Fibroblast of lung (primary cell): ENCODE measurements at places on chromosomes 7 and 10. TPM values are rescaled to one million over a fixed set of nuclear protein-coding genes. Genes with fewer than 3 reads are reported as not detected.

- DNase-seq: no peak
- no peaks in the 10 kb centered on the region for H3K4me1 ChIP-seq
- H3K27me3 ChIP-seq: peaks cover 11% of the 10 kb centered on the region
- H3K27ac ChIP-seq: no peak overlapping the region
These were observed 25.6 kb upstream of the GRID1 start for GRCh38 chr10:86391986-86392722.

- DNase-seq: no peak
- H3K27me3 ChIP-seq: no peaks in the 10 kb centered on the region
- H3K4me1 ChIP-seq: peaks cover 3% of the 10 kb centered on the region
- no peak overlapping the region for H3K27ac ChIP-seq
These were observed 390.0 kb downstream of the EXOC4 start for GRCh38 chr7:133642907-133643306.

GRCh38 chr10:69410487-69410886 is 6.2 kb downstream of the TACR2 start:
- H3K27ac ChIP-seq: no peak overlapping the region
- peaks cover 5% of the 10 kb centered on the region for H3K4me1 ChIP-seq
- H3K36me3 ChIP-seq: no peaks in the 10 kb centered on the region
- H3K4me3 ChIP-seq: no peak overlapping the region

DNA sequence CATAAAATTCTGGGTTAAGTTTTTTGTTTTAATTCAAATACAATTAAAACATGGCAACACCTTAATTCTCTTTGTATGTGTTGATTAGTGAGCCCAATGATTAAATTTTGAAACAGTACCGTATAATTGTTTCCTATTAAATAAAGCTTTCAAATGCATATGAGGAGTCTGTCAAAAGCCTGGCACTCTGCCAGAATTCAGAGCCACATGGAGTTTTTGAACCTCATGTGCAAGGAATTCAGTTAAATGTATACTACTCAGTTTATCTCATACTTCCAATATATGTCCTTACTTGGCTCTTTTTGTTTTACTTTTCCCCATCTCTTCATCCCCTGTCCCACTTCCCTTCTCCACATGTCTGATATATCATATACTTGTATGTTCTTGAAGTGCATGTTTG is 165.6 kb upstream of the FAM3C start:
- H3K27ac ChIP-seq: no peak overlapping the region
- H3K36me3 ChIP-seq: no peaks in the 10 kb centered on the region
- H3K4me3 ChIP-seq: no peak overlapping the region

GRCh38 chr7:98617051-98617959 is at the start of gene NPTX2:
Gene NPTX2 (plus strand): TSS chr7:98617285. CDS start chr7:98617462, 177 bp downstream.
- no peaks in the 10 kb centered on the region for H3K36me3 ChIP-seq
- DNase-seq: no peak
- H3K4me1 ChIP-seq: no peaks in the 10 kb centered on the region
- H3K4me3 ChIP-seq: no peak within 1 kb of the TSS

DNA sequence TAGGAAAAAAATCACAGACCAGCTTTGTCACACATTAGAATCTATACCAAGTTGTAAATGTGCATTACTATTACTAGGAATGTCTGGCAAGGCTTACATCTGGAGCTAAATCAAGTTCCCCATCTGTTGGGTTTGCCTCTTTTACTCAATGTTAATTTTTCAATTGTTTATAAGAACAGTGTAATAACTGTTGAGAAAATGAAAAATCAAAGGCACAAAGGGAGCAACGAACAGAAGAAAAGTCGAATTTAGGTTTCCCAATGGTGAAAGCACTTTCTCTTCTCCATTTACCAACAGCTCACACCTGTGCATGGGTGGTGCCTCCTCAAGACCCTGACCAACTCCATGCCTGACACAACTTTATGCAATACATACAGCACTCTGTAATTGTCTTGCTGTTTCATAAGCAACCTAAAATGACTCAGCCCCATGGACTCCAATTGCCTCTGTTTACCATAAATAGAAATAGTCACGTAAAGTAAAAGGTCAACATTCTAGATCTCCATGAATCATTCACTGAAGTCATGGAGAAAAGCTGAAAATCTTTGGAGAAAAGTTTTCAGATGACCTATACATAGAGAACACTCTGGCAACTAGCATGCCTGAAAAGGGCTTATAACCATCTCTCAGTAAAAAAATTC is 95.5 kb upstream of the KCNIP2 start:
- H3K36me3 ChIP-seq: no peaks in the 10 kb centered on the region
- no peaks in the 10 kb centered on the region for H3K27me3 ChIP-seq
- H3K4me1 ChIP-seq: peaks cover 43% of the 10 kb centered on the region

DNA sequence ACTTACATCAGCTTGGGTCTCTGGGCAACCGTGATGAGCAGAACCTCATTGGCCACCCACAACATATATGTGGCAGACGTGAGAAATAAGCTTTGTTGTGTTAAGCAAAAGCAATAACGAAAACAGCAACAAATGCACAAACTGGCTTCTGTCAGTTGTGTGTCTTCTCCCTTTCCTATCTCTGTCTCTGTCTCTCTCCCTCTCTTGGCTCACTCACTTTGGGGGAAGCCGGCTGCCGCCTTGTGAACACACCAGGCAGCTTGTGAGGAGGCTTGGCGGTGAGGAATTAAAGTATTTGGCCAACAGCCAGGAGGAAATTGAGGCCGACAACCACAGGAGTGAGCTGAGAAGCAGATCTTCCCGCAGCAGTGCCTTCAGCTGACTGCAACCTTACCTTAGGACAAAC is 21.9 kb upstream of the CDCA7L start:
- H3K36me3 ChIP-seq: no peaks in the 10 kb centered on the region
- no peaks in the 10 kb centered on the region for H3K27me3 ChIP-seq
- no peaks in the 10 kb centered on the region for H3K4me1 ChIP-seq
- peak; percentile 11 for DNase-seq
- H3K4me3 ChIP-seq: no peak overlapping the region
- no peak overlapping the region for H3K27ac ChIP-seq

DNA sequence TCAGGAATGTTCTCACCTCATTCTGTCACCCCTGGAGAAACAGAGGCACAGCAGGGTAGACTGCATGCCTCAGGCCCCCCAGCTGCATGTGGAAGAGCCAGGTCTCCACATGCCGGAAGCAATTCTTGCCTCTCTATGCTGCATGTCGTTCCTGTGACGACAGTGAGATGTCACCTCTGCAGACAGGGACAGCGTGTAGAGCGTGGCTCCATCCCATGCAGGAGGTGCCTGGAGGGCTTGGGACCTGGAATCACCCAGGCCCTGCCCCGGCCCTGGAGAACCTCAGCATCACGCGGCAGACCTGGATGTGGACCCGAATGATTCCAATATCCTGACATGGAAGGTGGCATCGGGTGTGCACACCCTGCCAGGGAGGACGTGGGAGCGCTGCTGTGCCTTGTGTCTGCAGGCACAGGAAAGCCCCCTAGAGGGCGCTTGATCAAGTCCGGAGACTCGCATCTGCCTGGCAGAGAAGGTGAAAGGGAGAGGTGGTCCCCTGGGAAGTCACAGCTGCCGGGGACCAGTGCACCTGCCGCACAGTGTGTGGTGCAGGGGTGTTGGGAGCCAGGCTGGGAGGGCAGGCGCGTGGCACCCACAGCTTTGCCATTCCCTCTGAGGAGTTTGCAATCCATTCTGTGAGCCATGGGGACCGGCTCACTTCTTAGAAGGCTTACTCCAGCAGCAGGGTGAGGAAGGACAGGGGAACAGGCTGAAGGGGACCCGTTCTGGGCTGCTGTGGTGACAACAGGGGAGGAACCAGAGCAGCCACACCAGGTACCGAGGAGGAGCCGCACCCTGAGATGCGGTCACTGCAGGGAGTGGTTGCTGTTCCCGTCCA is 45.3 kb upstream of the EN2 start:
- no peak overlapping the region for H3K27ac ChIP-seq
- H3K4me3 ChIP-seq: no peak overlapping the region
- H3K27me3 ChIP-seq: no peaks in the 10 kb centered on the region
- no peaks in the 10 kb centered on the region for H3K36me3 ChIP-seq
- H3K4me1 ChIP-seq: no peaks in the 10 kb centered on the region

- DNase-seq: peak; percentile 35
- peaks cover 16% of the 10 kb centered on the region for H3K27me3 ChIP-seq
- H3K4me1 ChIP-seq: no peaks in the 10 kb centered on the region
These were observed 1.3 kb downstream of the FGFR2 start for GRCh38 chr10:121596689-121597503.

- H3K36me3 ChIP-seq: no peaks in the 10 kb centered on the region
- no peak overlapping the region for H3K27ac ChIP-seq
- no peaks in the 10 kb centered on the region for H3K27me3 ChIP-seq
- no peaks in the 10 kb centered on the region for H3K4me1 ChIP-seq
- no peak for DNase-seq
- no peak overlapping the region for H3K4me3 ChIP-seq
These were observed 194.0 kb upstream of the PLPP4 start for GRCh38 chr10:120262857-120263547.

CCDC146 gene
- polyA plus RNA-seq: 1.2 and 1.6 TPM in 2 replicates

ITPRID1 gene
- polyA plus RNA-seq: not detected in 2 replicates

GHRHR gene
- polyA plus RNA-seq: not detected in 2 replicates
